ENCODE measurements at places on chromosomes 1 and 21.

- DNase-seq = no peak
Measured at GRCh38 chr1:160581961-160582360, 2.7 kb upstream of the CD84 start.

GRCh38 chr1:155463865-155464650 lies 98.5 kb downstream of the ASH1L start:
- DNase-seq = no peak

DNA sequence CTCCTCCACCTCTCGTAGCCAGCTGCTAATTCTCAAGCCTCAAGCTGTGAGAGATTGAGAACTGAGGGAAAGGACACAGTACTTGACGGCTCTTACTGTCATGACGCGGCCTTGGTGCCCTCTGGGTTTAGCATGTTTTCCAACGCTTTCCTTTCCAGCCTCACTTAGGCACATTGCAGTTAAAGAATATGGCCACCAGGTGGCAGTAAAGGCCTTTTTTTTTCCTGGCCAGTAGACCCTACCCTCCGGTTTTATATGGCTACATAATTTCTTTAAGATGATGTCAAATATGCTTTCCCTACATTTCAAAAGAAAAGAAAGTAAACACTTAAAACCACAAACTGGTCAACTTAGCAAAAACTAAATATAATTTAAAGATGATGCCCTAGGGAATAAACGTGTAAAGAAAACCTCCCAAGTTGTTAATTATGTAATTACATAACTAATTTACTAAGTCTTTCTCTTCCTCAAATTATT lies 56.8 kb upstream of the PRDX6 start:
- no peak for DNase-seq

- DNase-seq = no peak
Measured at GRCh38 chr1:160451119-160451858, 50.9 kb downstream of the VANGL2 start.

DNA sequence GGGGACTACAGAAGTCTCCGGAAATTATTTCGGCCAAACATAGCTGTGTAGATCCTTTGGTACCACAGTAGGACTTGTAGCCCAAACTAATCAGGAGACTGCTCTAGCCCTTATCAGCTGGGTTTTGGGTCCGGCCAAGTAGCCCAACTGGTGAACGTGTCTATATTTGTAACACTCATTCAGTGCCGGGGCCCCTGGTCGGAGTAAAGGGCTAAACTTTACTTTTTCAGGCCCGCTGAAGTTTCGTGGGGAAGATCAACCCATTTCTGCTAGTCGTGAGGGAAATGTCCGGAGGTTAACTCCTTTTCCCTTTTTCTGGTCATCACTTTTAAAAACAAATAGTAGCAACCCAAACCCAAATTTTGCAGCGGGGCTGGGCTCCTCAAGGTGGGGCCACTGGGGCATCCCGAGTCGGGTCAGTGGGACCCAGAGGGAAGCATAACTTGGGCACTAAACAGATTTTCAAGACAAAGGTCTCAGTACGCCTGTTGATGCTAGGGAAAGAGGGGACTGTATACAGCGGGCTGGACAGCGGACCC lies 1.7 kb downstream of the LHX9 start:
- DNase-seq = no peak

DNA sequence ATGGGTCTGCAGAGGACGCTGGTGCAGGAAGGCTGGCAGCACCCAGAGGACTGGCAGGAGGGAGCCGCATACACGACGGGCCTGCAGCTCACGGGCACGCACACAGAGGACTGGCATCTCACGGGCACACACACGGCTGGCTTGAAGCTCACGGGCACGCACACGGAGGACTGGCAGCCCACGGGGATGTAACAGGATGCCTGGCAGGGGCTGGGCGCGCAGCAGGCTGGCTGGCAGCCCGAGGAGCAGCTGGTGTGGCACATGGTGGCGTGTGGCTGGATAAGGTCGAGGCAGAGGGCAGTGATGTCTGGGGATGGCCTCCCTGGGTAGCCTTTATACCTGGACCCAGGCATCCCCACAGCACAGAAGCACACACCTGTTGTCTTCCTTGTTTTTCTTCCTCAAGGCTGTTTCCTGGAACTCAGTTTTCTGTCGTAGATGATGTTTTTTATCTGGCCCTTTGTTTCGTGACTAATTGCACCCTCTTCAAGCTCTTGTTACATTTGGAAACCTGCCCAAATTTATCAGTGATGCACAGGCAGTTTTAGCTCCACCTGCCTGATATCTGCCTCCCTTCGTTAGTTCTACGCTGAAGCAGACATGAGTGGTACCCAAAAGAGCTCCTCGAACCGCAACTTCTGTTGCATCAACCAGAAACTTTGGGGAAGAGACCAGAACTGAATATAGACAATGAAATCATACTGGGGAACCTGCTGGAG lies at the start of gene KRTAP12-1:
TSS of gene KRTAP12-1 (minus strand) at position 303 of the 719 bp plus-strand sequence. CDS start at position 263, 40 bp downstream.
- no peak for DNase-seq

DNA sequence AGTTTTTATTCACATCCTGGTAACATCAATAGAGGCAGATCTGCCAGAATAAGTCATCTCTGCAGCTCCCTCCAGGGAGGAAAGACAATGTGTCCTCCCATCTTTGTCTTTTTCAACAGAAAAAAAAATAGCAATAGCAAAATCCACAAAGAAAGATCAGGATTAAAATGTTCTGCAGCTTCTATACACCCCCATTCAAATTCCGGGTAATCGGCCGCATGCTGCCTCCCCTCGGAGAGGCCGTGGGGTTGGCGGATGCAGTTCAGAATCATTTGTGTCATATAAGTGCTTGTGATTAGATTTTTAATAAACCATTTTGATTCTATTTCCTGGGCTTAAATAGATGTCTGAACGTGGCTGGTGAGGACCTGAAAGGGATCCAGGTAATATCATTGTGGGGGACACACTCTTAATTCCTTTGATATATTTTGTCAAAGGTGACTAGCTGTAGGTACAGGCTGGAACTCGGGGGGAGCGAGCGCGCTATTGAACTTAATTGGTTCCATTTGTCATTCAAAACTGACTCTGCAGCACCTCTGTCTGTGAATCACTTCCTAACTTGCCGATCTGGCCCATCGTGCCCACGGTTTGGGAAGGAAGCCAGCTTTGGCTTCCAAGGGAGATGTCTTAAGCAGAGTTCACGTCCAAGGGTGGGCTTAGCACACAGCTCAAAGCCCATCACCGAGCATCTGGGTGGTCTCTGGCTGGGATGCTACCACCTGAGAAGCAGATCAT lies 85.6 kb upstream of the ARHGEF16 start:
- DNase-seq = no peak
